ENCODE measurements at places on chromosomes 13 and 19.

GRCh38 chr19:7799640-7800355, 30.2 kb upstream of the EVI5L start:
- no peak for DNase-seq

DNA sequence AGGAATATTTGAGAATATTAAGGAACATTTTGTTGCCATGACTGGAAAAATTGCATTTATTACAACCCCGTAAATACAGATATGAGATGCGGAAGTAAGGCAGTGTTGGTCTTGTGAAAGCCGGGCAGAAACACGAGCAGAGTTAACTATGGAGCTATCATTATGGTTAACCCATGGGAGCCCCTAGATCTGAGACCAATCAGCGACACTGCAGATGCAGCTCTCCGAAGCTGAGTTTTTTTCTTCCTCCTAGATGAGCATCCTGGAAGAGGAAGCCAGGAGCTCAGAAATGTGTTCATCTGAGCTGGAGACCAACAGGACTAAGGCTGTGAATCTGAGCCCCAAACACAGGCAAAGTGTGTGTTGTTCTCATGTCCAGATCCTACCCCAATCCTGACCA, 123.0 kb upstream of the KL start:
- DNase-seq: no peak

DNA sequence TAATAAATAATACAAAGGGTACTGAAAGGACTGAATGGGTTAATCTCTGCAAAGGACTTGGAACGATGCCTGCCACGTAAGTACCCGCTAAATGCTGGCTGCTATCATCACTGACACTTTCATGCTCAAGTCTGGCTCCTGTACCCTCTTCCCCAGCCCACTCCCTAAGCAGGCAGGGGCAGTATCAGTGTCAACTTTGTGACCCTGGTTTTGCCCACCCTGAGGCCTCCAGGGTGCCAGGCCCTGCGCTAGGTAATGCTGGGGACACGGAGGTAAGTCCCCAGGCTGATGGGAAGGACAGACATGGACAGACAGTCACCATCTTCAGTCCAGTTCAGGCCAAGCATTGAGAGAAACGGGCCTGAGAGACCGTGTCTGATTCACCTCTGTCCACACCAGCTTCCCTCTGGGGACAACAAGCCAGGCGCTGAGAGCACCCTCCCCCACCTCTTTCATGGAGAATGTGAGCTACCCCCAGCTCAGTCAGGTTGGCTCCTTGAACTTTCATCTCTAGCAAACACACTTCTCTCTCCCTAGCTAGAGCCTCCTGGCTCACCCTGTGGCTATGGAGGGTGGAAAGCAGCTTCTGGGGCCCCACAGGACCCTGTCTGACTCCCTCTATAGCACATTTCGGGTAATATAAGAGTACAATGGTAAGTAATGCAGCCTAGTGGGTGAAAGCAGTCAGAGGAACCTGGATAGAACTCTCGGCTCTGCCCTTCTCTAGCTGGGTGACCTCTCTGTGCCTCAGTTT, 800 bp downstream of the ETFB start:
- no peak for DNase-seq

GRCh38 chr13:20192158-20192835, 441 bp downstream of the GJB2 start:
- DNase-seq: no peak

- DNase-seq: no peak
Measured at GRCh38 chr13:113836768-113837559, 26.9 kb downstream of the GAS6 start.

DNA sequence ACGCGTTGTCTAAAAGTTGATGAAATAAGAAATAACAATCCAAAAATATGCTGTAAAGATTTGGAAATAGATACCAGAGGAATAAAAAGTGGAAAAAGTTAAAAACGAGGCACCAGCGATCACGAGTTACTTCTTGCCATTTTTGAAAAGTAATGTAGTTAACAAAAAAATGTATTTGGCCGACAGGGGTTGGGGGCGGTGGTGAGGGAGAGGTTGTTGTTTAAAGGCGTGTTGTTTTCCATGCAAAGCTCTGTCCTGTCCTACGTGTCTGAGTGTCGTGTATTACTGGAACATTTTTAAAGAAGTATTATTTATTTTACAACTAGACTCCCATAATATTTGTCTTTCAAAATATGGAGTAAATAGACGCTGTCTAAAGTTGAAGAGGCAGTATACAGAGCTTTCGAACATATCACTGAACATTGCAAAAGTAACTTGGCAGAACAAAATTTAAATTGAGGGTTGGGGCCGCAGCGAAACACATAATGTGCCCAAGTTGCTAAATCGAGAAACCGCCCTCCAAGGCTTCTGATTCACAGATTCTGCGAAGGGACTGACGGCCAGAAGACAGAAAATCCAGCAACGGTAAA, 823 bp downstream of the FBXO17 start:
- no peak for DNase-seq

- no peak for DNase-seq
Measured at GRCh38 chr13:74554569-74555275, 420.5 kb upstream of the KLF12 start.

DNA sequence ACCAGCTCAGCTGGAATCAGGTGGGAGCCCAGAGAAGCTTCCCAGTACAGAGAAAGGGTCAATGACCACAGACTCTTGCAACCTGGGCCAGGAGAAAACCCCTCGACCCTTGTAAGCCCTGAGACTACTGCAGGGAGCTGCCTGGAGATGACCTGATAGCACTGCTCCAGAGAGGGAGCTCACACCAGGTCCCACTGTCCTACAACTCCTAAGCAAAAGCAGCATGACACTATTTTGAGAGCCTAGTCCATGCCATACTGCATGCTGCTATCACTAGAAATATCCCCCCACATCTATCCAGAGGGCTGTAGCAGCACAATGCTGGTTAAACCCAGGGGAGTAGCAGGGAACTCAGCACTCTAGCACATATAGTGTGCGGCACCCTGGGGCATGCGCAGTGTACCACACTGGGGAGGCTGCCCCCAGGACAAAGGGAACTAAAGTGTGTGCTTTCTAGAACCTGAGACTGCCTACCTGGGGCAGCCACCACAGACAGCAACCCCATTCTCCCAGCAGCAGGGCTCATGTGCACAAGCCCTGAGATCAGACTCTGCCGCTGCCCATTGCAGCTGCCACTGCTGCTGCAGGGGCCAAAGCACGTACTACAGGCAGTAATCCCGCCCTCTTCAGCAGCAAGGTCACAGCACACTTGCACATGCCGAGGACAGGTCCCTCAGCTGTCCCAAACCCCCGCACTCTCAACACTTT, 27.1 kb upstream of the N4BP2L1 start:
- no peak for DNase-seq
